Smooth muscle cell of the pulmonary artery (primary cell): ENCODE measurements at places on chromosomes 1 and 21. TPM values are rescaled to one million over a fixed set of nuclear protein-coding genes. Genes with fewer than 3 reads are reported as not detected.

PROK1 gene
- total RNA-seq = not detected in 2 replicates

SPRR4 gene
- not detected in 2 replicates for total RNA-seq

LCE2A gene
- not detected in 2 replicates for total RNA-seq

CENPS gene
- total RNA-seq = 11.1 and 11.3 TPM in 2 replicates

FMN2 gene
- 17.4 and 21.0 TPM in 2 replicates for total RNA-seq

CYP4A22 gene
- not detected in 2 replicates for total RNA-seq

VWA5B1 gene
- not detected in 2 replicates for total RNA-seq

LRRC39 gene
- 0.56 and 0.59 TPM in 2 replicates for total RNA-seq

TP73 gene
- total RNA-seq = 0.07 TPM in 1 of 2 replicates, not detected in the other
